ENCODE measurements at places on chromosomes 6 and 20. TPM values are rescaled to one million over a fixed set of nuclear protein-coding genes. Genes with fewer than 3 reads are reported as not detected.

Gene PPP1R16B
- total RNA-seq = 5.3 TPM

Gene OXT
- total RNA-seq = not detected

Gene SLC17A3
- total RNA-seq = not detected

Gene APCDD1L
- total RNA-seq = not detected

Gene TNF
- total RNA-seq = not detected

Gene LY6G5B
- 43.1 TPM for total RNA-seq

Gene HLA-DQB1
- not detected for total RNA-seq

Gene TNNC2
- total RNA-seq = 0.64 TPM

Gene PACSIN1
- total RNA-seq = 0.47 TPM

Gene TGM3
- total RNA-seq = not detected

Gene SGK2
- 0.56 TPM for total RNA-seq

Gene BTN1A1
- total RNA-seq = not detected

Gene CDSN
- total RNA-seq = not detected

Gene EMILIN3
- total RNA-seq = not detected

Gene BAG2
- total RNA-seq = 1.2 TPM

Gene CCN6
- not detected for total RNA-seq

Gene NKAIN2
- 0.56 TPM for total RNA-seq

Gene RAB23
- total RNA-seq = 4.0 TPM

Gene OR2J2
- total RNA-seq = not detected

Gene PSMF1
- 241 TPM for total RNA-seq

Gene SULF2
- 97.8 TPM for total RNA-seq

Gene SPATA25
- total RNA-seq = 1.2 TPM

Gene CD24
- 782 TPM for total RNA-seq

Gene RBM24
- 4.9 TPM for total RNA-seq

Gene TSPYL4
- total RNA-seq = 81.3 TPM

Gene SCRT2
- total RNA-seq = 28.0 TPM

Gene OR2B6
- total RNA-seq = not detected

Gene PPP1R11
- total RNA-seq = 52.3 TPM

Gene THBD
- not detected for total RNA-seq

Gene OPN5
- total RNA-seq = not detected

Gene MYLK4
- total RNA-seq = 0.49 TPM

Gene CDH4
- 1.2 TPM for total RNA-seq

Gene RPN2
- 156 TPM for total RNA-seq

Gene NKX2-4
- not detected for total RNA-seq

Gene CST5
- total RNA-seq = not detected

Gene GSTA2
- not detected for total RNA-seq

Gene RAET1L
- not detected for total RNA-seq

Gene ELOVL4
- total RNA-seq = 37.2 TPM

Gene FAM209B
- not detected for total RNA-seq

Gene VWA7
- 3.2 TPM for total RNA-seq

Gene FAM162B
- not detected for total RNA-seq

Gene ZSCAN9
- total RNA-seq = 54.0 TPM

Gene L3MBTL3
- 22.8 TPM for total RNA-seq

Gene PPP1R14C
- total RNA-seq = 4.1 TPM

Gene MYCT1
- not detected for total RNA-seq

Gene TCP11
- total RNA-seq = not detected
